ENCODE measurements at places on chromosomes 2 and 18.

GRCh38 chr2:182949572-182950189 lies 83.2 kb upstream of the FRZB start:
- no peak for DNase-seq

- no peak for DNase-seq
These were observed 598.4 kb downstream of the MBD2 start for GRCh38 chr18:53625997-53626599.

GRCh38 chr2:54687595-54688152 lies 35.8 kb upstream of the EML6 start:
- DNase-seq, result no peak

GRCh38 chr2:127066942-127067341 lies 40.0 kb downstream of the BIN1 start:
- no peak for DNase-seq

DNA sequence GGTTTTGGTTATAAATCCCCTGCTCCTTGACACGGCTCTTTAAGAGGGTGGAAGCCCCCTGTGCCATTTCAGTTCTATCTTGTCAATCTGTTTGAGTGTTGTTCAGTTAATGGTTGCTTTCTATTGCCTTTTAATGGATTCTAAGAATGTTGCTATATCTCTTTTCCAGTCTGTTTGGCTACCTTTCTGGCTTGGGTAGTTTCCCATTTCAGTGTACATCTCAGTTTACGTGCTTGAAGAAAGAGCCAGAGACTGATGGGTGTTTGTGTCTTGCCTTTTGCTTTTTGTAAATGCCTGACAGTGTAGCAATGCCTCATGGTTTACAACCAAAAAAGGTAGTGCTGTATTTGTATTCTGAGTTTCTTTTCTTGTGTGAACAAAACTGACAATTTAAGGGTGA lies 45.3 kb downstream of the SPATS2L start:
- DNase-seq, result no peak

GRCh38 chr2:11829324-11829946 lies 83.0 kb downstream of the LPIN1 start:
- DNase-seq, result peak; percentile 94

DNA sequence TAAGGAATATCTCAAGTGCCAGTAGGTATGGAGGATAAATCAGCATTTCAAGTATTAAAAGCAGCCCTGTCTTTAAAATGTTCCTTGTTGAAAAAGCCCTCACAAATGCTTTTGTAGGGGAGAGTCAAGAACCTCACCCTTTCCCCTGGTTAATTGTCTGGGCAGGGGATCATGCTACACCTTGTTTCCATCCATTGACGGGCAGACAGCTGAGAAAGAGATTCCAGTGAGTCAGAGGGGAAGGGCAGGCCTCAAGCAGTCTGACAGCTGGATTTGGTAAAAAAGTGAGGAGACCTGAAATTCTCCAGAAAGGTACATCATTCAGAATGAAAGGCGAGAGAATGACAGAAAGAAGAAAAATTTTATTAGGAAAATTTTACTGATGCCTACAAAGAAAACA lies 203.2 kb upstream of the CYP26B1 start:
- DNase-seq, result no peak

DNA sequence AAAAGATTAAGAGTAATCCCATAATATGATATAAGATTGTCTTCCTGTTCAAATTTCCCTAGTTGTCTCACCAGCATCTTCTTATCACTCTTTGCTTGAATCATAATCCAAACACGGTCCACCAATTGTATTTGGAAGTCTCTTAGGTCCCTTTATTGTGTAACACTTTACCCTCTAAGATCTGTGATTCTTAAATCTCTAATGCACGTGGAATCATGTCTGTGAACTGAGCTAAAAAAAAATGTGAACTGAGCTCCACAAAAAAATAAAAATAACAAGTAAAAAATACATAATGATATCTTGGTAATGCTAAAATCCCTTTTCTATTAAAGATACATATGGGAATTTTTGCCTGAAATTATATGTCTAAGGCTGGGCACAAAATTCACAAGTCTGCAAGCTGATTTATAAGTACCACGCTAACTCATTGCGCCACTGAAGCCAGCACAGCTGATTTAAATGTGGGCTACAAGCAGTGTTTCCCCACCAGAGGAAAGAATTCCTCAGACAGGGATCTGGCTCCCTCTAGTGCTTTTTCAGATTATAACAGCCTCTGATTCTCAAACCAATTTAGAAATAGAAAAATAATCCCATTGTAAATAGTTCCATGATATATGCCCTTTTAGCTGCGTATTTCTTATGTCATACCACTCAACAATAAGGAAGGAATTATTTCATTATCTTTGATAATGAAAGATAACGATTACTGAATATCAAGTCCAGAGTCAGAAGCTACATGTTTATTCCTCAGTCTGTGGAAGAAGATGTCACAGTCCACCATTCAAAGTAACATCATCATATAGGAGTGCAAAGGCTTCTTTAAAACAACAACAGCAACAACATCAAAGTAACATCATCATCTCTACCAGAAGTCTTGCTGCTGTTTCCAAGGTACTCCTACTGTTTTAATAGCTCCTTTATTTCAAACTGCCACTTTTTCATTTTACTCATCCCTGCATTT lies 22.9 kb downstream of the RBM43 start:
- DNase-seq, result peak; percentile 84

GRCh38 chr2:101152272-101153076 lies 1.3 kb upstream of the TBC1D8 start:
- DNase-seq, result peak; percentile 64

GRCh38 chr18:45621061-45621511 lies 5.8 kb downstream of the SLC14A2 start:
- DNase-seq, result peak; percentile 85

GRCh38 chr2:158965641-158966040 lies 2.8 kb upstream of the TANC1 start:
- no peak for DNase-seq

DNA sequence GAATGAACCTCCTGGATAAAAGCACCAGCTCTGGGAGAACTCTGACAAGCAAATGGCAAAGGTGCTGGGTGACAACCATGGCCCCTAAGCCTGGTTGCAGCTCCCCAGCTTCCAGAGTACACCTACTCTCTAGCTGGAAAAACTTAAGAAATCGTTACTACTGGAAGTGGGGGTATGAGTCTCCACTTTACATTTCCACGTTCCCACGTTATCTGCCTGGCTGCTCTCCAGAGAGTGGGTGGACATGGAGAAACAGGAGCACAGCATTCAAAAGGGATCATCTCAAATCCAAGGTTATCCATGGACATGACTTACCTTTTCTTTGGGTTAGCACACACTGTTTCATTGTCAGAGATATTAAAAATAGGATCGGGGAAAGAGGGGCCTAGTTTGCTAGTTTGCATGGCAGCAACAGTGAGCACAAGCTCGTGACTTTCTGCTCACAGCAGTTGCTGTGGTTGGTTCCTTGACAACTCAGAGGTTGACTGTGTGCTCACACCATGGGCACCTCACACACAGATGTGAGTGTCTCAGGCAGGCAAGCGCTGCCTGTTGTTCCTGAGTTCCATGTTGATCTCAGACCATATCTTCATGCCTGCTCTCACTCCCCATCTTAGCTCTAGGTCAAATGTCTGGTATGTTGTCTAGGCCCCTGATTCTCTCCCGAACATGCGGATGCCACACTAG lies 32.5 kb downstream of the PTPN18 start:
- peak; percentile 94 for DNase-seq

GRCh38 chr18:57585855-57586250 lies 649 bp downstream of the FECH start:
- DNase-seq, result no peak

GRCh38 chr2:176508984-176509740 lies 239.9 kb downstream of the MTX2 start:
- no peak for DNase-seq

GRCh38 chr2:51028829-51029228 lies 3.1 kb downstream of the NRXN1 start:
- DNase-seq, result no peak

GRCh38 chr2:20483194-20483895 lies 36.5 kb downstream of the RHOB start:
- DNase-seq, result peak; percentile 37

- no peak for DNase-seq
These were observed 2.9 kb upstream of the MEIS1 start for GRCh38 chr2:66431846-66432587.

DNA sequence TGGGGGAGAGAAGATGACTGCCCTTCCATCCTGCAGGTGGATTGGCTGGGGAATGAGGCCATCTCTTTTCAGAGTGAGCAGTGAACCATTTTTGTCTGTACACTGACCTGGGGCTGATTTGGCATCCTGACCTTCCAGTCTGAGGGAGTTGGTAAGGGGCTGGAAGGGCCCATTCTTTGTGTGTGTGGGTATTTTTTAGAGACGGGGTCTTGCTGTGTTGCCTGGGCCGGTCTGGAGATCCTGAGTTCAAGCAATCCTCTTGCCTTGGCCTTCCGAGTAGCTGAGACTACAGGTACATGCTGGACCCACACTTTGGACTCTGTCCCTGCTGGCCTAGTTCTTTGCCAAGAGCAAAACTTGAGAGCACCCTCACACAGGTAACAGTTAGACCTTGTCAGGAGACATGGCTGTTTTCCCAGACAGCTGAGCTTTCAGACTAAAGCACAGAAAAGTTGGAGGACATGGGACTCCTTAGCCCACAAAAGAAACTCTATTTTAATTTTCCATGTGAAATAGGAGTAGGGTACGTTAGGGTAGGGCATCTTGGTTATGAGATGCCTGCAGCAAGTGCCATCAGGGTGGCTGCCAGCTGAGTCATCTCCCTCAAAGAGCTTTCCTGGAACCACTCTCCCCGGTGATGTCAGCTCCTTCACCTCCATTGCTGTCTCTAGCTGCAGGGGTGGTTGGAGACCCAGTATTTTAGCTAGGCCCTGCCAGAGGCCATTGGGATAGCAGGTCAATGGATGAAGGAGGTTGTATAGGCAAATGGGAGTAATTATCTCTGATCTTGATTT lies 60.7 kb downstream of the DGKD start:
- no peak for DNase-seq

DNA sequence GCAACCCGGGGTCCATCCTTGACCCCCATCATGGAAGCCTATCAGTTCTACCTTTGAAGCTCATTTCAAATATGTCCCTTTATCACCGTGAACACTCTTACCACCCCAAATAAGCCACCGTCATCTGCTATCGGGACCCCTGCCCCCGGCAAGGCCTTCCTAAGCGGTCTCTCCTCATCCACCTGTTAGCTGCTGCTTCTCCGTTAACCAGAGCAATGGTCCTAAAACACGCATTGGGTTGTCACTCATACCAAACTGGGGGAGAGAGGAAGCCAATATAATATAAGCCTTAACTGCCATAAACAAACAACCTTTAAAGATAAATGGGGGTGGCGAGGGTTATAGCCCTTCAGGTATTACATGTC lies 680 bp downstream of the ASNSD1 start:
- DNase-seq, result peak; percentile 58

- DNase-seq, result no peak
These were observed 52.8 kb upstream of the IL1RL1 start for GRCh38 chr2:102258386-102259074.

DNA sequence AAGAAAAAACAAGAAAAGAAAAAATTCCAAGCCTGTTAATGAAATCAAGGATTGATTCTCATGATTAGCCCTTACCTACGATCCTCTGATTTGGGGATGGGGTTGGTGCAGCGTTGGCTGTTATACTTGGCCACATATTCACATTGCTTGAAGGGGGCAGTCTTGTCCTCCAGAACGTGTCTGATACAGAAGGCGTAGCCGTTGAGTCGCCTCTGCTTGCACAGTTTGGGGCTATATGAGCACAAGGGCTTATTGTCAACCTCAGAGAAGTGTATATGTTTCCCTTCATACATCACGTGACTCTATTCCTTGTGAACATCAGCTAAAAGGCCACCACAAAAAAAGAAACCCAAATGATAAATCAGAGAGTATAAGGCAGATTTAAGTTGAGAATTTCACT lies 23.2 kb downstream of the INO80D start:
- no peak for DNase-seq

GRCh38 chr2:19009510-19009909 lies 348.9 kb downstream of the OSR1 start:
- no peak for DNase-seq

DNA sequence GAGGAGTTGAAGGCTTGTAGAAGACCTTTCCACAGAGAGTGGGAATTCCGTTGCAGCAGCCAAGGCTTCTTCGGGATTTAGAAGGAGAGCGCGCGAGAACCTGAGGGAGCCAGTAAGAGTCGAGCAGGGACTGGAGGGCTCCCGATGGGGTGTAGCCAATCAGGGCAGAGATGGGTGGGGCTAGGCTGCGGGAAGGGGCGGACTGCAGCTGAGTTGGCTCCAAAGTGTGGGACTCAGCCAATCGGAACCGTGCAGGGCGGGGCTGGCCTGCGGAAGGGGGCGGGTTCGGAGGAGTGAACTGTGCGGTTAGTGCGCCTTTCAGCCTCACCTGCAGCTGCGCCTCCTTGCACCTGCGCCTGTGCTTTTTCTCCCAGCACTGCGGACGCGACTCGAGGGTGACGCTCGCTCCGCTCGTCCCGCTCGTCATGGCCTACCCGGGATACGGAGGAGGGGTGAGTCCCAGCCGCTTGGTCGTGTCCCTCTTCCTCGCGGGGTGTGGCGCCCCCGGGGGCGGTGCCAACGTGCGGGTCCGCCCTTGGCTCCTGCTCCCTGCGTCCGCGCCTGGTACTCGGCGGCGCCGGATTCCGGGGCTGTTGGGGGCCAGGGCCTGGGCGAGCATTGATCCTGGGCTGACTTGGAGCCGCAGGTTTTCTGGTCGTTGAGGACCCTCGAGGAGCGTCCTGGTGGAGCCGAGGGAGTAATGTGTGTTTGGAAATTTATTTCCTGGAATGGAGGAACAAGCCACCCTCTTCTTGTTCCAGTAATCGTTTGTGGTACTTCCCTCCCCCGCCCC lies at the start of gene GCA:
Gene GCA (plus strand): TSS at position 309 of the 793 bp plus-strand sequence. CDS start 117 bp downstream, at position 426.
- no peak for DNase-seq

DNA sequence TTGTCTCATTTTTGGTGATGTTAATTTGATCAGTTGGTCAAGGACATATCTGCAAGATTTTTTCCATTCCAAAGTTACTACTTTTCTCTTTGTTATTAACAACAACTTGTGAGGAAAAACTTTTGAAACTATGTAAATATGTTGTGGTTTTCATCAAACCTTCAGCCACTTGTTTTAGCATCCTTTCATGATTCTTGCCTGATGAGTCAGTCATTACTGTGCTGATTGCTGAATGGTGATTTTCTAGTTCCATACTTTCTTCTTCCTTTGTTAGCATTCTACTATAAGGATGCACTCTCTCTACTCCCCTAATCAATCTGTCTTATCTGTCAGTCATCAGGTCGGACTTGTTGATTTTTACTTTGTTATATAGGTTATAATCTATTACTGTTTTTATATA lies 10.9 kb downstream of the TMEM87B start:
- no peak for DNase-seq

GRCh38 chr2:214203744-214204289 lies 207.0 kb upstream of the VWC2L start:
- DNase-seq, result no peak

GRCh38 chr18:79606621-79607331 lies 72.8 kb upstream of the CTDP1 start:
- DNase-seq, result no peak

GRCh38 chr18:2513616-2514015 lies 57.7 kb downstream of the METTL4 start:
- no peak for DNase-seq

All from Karpas-422 (cell line).